Activated CD4-positive, alpha-beta memory T cell treated with anti-CD3 and anti-CD28 coated beads for 36 hours (primary cell): ENCODE measurements at places on chromosomes 1 and 21. TPM values are rescaled to one million over a fixed set of nuclear protein-coding genes. Genes with fewer than 3 reads are reported as not detected.

NPL gene
- 7.8 TPM for total RNA-seq

MTARC1 gene
- total RNA-seq: not detected

PERM1 gene
- total RNA-seq: not detected

PRKAA2 gene
- not detected for total RNA-seq

KRTAP21-3 gene
- not detected for total RNA-seq

EPHX1 gene
- 2.8 TPM for total RNA-seq

ABCG1 gene
- total RNA-seq: 22.2 TPM

RGS18 gene
- total RNA-seq: 0.19 TPM

- no peak overlapping the region for H3K4me3 ChIP-seq
- H3K4me1 ChIP-seq: peaks cover 10% of the 10 kb centered on the region
- H3K27me3 ChIP-seq: no peaks in the 10 kb centered on the region
- DNase-seq: peak; percentile 87
- peak overlapping the region; percentile 45 for H3K27ac ChIP-seq
- no peaks in the 10 kb centered on the region for H3K36me3 ChIP-seq
These were observed 24.8 kb downstream of the S100A6 start for GRCh38 chr1:153510984-153511410.

DNA sequence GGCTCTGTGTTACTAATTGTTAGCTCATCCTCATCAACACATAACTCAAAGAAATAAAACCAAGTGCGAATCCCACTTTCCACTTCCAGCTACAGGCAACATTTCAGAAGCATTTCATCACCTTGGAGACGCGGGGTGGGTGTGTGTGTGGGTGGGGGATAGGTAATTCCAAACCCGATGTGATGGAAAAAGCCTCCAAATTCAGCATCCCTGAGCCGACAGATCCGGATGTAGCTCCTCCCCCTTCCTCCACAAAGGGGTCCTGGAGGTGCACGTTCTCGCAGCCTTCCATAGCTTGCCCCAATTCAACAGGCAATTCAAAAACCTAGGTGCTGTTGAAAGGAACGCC is 486 bp downstream of the HSPA13 start:
- peak overlapping the region; percentile 95 for H3K4me3 ChIP-seq
- H3K27me3 ChIP-seq: no peaks in the 10 kb centered on the region
- DNase-seq: peak; percentile 77
- peaks cover 25% of the 10 kb centered on the region for H3K36me3 ChIP-seq

GRCh38 chr1:143497374-143497747 is 474.4 kb downstream of the FAM72C start:
- peaks cover 3% of the 10 kb centered on the region for H3K36me3 ChIP-seq
- peaks cover 5% of the 10 kb centered on the region for H3K27me3 ChIP-seq
- no peak for DNase-seq
- no peaks in the 10 kb centered on the region for H3K4me1 ChIP-seq
- H3K27ac ChIP-seq: no peak overlapping the region

GRCh38 chr1:26862781-26863684 is at the start of gene SFN:
Gene SFN, plus strand, starts transcription at chr1:26863149. Its CDS starts 64 bp downstream, at chr1:26863213.
- peak within 1 kb of the TSS; percentile 42 for H3K27ac ChIP-seq
- H3K36me3 ChIP-seq: peaks cover 3% of the 10 kb centered on the region
- H3K27me3 ChIP-seq: no peaks in the 10 kb centered on the region
- peaks cover 29% of the 10 kb centered on the region for H3K4me1 ChIP-seq
- peak; percentile 82 for DNase-seq

DNA sequence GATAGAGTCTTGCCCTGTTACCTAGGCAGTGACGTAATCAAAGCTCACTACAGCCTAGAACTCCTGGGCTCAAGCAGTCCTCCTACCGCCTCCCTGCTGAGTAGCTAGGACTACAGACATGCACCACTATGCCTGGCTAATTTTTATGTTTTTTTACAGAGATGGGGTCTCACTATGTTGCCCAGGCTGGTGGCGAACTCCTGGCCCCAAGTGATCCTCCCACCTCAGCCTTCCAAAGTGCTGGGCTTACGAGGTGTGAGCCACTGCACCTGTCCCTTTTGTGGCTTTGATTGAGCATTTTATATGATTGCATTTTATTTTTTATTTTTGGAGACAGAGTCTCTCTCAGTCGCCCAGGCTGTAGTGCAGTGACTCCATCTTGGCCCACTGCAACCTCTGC is 25.8 kb downstream of the SDCCAG8 start:
- no peak for DNase-seq
- no peak overlapping the region for H3K4me3 ChIP-seq
- H3K4me1 ChIP-seq: peaks cover 11% of the 10 kb centered on the region
- no peaks in the 10 kb centered on the region for H3K27me3 ChIP-seq
- H3K36me3 ChIP-seq: peaks cover 43% of the 10 kb centered on the region

GRCh38 chr1:165815725-165816124 is 11.7 kb upstream of the UCK2 start:
- H3K27ac ChIP-seq: no peak overlapping the region
- peaks cover 3% of the 10 kb centered on the region for H3K27me3 ChIP-seq
- H3K4me3 ChIP-seq: no peak overlapping the region
- no peaks in the 10 kb centered on the region for H3K36me3 ChIP-seq
- no peaks in the 10 kb centered on the region for H3K4me1 ChIP-seq

GRCh38 chr1:6330410-6330911 is 63.1 kb downstream of the ACOT7 start:
- no peaks in the 10 kb centered on the region for H3K27me3 ChIP-seq
- no peak for DNase-seq
- H3K36me3 ChIP-seq: peaks cover 14% of the 10 kb centered on the region
- H3K4me1 ChIP-seq: no peaks in the 10 kb centered on the region
- no peak overlapping the region for H3K4me3 ChIP-seq

GRCh38 chr1:12052008-12052573 is 11.0 kb upstream of the TNFRSF8 start:
- H3K27ac ChIP-seq: peak overlapping the region; percentile 49
- peak; percentile 80 for DNase-seq
- H3K27me3 ChIP-seq: peaks cover 8% of the 10 kb centered on the region
- no peaks in the 10 kb centered on the region for H3K36me3 ChIP-seq
- H3K4me1 ChIP-seq: peaks cover 50% of the 10 kb centered on the region
- no peak overlapping the region for H3K4me3 ChIP-seq

DNA sequence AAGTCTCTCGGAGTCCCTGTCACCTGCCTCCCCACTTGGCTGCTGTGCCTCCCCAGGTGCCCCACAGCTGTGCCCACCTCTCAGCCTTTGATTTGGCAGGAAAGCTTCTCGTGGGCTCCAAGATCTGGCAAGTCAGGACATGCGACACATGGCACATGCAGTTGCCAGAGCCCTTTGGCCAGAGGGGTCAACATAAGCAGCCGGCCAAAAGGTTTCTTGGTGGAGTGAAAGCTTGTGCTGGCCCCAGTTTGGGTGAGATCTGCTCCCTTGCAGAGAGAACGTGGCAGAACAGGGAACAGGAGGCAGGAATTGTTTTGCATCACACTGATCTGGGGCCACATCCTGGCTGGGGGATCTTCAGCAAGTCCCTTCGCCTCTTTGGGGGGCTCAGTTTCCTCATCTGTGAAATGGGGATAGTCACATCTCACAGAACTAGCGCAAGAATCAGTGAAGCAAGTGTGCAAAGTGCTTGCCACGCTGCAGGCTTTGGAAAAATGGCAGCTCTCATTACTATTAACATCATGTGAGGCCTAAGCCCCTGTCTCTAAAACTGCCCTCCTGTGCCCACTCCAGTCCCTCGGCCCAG is 232.6 kb downstream of the TRABD2B start:
- H3K27me3 ChIP-seq: peaks cover 4% of the 10 kb centered on the region
- H3K4me3 ChIP-seq: no peak overlapping the region
- DNase-seq: no peak

DNA sequence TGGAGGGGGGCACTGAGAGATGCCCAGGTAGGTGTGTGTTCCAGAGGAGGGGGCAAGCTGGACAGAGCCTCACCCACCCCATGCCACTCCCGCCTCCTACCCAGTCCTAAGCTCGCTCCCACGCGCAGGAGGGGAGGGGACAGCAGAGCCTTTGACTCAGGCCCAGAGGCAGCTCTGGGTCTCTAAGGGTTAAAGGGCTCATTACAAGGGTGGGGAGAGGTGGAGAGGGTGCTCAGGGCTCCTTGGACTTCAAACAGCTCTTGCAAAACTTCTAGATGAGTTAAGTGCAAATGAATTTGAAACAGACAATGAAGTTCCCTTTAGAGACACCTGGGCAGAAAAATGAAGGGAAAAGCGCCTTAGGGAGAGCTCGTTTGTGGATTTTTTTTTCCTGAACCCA is 104.2 kb upstream of the CASZ1 start:
- no peak overlapping the region for H3K4me3 ChIP-seq
- H3K4me1 ChIP-seq: peaks cover 14% of the 10 kb centered on the region
- H3K36me3 ChIP-seq: no peaks in the 10 kb centered on the region

DNA sequence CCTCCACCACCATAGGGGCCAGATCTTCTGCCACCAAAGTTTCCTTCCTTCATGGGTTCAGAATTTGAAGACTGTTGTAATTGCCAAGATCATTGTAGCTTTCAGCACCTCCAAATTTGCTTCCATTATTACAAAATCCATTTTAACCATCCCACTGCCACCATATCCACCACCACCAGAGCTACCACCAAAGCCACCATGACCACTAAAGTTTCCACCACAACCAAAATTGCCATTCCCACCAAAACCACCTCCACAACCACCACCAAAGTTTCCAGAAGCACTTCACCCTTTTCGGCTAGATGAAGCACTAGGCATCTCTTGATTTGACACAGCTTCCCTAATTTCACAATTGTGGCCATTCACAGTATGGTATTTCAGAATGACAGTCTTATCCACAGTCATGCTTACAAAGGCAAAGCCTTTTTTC is 45.2 kb downstream of the SLC30A7 start:
- peaks cover 83% of the 10 kb centered on the region for H3K36me3 ChIP-seq
- DNase-seq: peak; percentile 67
- H3K4me1 ChIP-seq: peaks cover 39% of the 10 kb centered on the region
- peak overlapping the region; percentile 77 for H3K4me3 ChIP-seq

DNA sequence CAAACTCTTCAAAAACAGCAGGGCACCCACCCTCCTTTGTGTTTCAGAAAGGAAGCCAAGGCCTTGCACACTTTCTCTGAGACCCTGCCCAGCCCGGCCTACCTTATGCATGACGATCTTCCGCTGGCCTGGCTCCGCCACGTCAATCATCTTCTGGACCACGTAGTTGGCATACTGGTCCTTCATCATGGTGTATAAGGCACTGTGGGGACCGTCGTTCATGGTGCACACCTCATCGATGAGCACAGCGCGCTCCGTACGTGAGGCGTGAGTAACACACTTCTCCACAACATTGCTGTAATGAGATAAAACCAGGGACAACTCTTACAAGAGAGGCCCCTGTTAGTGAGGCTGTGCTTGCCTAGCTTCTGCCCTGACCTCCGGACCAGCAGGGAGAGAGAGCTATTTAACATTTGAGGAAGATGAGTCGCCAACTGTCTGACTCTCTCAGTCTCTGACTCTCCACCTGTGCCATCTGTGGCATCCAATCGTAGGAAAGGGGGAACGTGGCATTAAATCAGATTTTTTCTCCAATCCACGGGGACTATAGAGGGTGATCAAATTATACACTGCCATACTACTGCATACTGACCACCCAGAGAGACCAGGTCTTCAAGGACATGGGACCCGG is 28.1 kb upstream of the SDC3 start:
- no peaks in the 10 kb centered on the region for H3K27me3 ChIP-seq
- no peak for DNase-seq
- H3K4me3 ChIP-seq: no peak overlapping the region

GRCh38 chr1:115182012-115182715 is 92.9 kb upstream of the TSPAN2 start:
- H3K4me3 ChIP-seq: no peak overlapping the region
- no peak for DNase-seq
- no peak overlapping the region for H3K27ac ChIP-seq
- no peaks in the 10 kb centered on the region for H3K36me3 ChIP-seq

DNA sequence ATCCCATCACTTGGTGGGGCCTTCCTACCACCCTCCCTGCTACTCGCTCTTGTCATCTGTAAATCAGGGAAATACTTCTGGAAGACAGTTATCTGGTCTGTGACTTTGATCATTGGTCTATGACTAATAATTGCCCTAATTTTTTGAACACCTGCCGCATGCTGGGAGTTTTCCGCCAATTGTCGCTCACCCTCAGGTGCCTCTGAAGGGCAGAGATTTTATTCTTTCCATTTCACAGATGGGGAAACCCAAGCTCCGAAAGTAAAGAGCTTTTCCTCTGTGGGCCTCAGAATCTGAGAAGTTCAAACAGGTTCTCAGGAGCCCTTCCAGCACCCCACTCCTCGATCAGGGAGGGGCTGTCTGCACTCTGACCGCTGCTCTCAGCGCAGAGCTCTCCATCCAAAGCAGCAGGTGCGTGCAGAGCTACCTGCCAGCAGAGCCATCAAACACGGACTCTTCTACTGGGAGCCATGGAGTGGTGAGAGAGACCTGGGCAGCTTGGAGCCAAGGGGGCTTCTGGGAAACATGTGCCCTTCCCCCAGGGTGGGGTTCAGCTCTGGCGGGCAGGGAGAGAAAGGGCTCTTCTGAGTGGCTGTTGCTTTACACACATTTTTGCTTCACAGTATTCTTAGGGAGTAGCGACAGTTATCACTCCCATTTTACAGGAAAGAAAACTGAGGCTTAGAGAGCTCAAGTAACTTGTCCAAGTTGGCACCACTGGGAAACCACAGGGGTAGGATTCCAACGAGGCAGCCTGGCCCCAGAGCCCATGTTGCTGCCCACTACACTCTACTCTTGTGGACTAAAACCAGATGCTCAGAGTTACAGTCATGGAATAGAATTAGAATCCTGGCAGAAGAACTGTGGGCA is 5.8 kb upstream of the RUNX3 start:
- peak overlapping the region; percentile 64 for H3K27ac ChIP-seq
- peaks cover 33% of the 10 kb centered on the region for H3K36me3 ChIP-seq
- DNase-seq: peak; percentile 52
- H3K4me3 ChIP-seq: peak overlapping the region; percentile 28
- H3K27me3 ChIP-seq: no peaks in the 10 kb centered on the region
- peaks cover 65% of the 10 kb centered on the region for H3K4me1 ChIP-seq

- DNase-seq: no peak
- H3K27me3 ChIP-seq: peaks cover 2% of the 10 kb centered on the region
- H3K4me3 ChIP-seq: no peak overlapping the region
These were observed 113.1 kb upstream of the LMO4 start for GRCh38 chr1:87215592-87215991.

DNA sequence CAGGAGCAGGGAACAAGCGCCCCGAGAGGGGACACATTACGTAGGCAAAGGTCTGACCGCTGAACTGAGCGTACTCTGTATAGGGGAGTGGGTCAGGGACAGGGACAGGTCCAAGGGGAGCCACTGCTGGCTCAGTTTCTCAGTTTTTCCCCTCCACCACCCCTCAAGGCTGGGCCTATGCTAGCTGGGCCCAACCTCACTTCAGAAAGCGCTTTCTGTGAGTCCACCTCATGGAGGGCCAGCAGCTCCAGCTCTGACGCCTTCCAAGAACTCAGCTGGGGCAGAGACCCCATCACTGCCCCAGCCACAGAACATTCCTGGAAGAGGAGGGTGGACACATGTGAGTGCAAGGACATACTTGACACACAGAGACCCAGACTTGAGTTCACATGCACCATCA is 242.0 kb downstream of the FOXD2 start:
- no peak overlapping the region for H3K4me3 ChIP-seq
- no peak overlapping the region for H3K27ac ChIP-seq
- H3K4me1 ChIP-seq: no peaks in the 10 kb centered on the region
- no peaks in the 10 kb centered on the region for H3K36me3 ChIP-seq
- no peak for DNase-seq
- peaks cover 7% of the 10 kb centered on the region for H3K27me3 ChIP-seq

DNA sequence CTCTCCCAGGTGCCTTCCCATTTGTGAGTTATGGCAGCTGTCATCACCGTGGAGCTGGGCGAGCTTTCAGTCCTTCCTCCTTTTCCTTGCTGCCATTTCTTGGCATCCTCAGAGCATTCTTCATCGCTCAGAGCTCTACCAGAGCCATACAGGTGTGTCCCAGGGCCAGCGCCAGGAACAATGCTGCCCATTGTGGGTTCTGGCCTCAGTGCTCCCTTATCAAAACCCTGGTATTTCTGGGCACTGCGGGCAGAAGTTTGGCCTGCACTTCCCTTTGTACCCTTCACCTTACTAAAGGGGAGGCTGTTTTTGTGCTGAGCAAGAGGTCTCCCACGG is 28.5 kb downstream of the RASSF5 start:
- no peak overlapping the region for H3K27ac ChIP-seq
- H3K27me3 ChIP-seq: no peaks in the 10 kb centered on the region
- H3K4me3 ChIP-seq: no peak overlapping the region
- no peaks in the 10 kb centered on the region for H3K4me1 ChIP-seq
